Chondrocyte (in vitro differentiated cells): ENCODE measurements at places on chromosomes 7 and 10. TPM values are rescaled to one million over a fixed set of nuclear protein-coding genes. Genes with fewer than 3 reads are reported as not detected.

TRIL gene
- 0.92 to 1.7 TPM (median 0.92 TPM) in 3 replicates for total RNA-seq

SLC16A12 gene
- total RNA-seq: 2.6 to 5.2 TPM (median 2.8 TPM) in 3 replicates

MCM10 gene
- 2.2 to 13.9 TPM (median 3.7 TPM) in 3 replicates for total RNA-seq

KIAA1549 gene
- 4.7 to 9.2 TPM (median 8.5 TPM) in 3 replicates for total RNA-seq

FAM25A gene
- not detected in 3 replicates for total RNA-seq

HOXA7 gene
- not detected in 3 replicates for total RNA-seq

TAS2R3 gene
- total RNA-seq: 0.52 to 2.9 TPM in 2 of 3 replicates, not detected in the other

PALD1 gene
- 2.4 to 4.1 TPM (median 4.0 TPM) in 3 replicates for total RNA-seq

H2BK1 gene
- not detected in 3 replicates for total RNA-seq

SEMA3C gene
- total RNA-seq: 77.4 to 155 TPM (median 80.0 TPM) in 3 replicates

TMEM196 gene
- not detected in 3 replicates for total RNA-seq

DNAJC12 gene
- 4.5 to 10.2 TPM (median 5.0 TPM) in 3 replicates for total RNA-seq

PNLIPRP1 gene
- not detected in 3 replicates for total RNA-seq

- no peak for DNase-seq
These were observed 52.0 kb downstream of the KLRG2 start for GRCh38 chr7:139431459-139431858.

DNA sequence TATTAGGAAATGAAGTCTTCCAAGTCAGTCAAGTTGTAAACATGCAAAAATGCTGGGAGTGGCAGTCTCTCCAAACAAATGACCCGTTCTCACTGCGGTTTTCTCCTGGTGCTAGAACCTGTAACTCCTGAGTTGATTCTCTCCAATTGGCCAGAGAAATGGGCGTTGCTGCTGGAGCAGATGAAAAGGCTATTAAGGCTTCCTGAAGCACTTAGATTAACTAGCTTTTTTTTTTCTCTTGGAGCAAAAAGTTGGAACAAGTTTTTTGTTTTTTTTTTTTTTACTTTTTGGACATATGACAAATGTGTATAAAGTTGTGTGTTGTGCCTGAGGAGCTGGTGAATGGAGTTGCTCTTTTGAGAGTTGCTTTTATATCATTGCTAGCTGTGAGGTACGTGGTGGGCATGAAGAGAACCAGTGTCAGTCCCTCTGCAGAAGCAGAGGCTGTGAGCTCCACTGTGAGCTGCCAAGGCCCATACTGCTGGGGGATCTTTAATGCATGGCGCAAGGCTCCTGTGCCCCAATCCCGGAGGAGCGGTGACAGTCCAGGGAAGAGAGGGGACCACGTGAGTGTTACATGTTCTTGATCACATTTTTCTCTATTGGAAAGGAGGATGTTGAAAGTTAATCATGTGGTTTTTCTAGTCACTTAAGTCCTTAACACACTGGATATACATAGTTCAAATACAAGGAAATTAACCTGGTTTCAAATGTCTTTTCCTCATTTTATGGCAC is 393.6 kb upstream of the GALNT17 start:
- DNase-seq: no peak

GRCh38 chr10:119505588-119506315 is 36.8 kb downstream of the RGS10 start:
- DNase-seq: no peak

GRCh38 chr7:33072471-33072870 is 9.9 kb upstream of the NT5C3A start:
- no peak for DNase-seq

DNA sequence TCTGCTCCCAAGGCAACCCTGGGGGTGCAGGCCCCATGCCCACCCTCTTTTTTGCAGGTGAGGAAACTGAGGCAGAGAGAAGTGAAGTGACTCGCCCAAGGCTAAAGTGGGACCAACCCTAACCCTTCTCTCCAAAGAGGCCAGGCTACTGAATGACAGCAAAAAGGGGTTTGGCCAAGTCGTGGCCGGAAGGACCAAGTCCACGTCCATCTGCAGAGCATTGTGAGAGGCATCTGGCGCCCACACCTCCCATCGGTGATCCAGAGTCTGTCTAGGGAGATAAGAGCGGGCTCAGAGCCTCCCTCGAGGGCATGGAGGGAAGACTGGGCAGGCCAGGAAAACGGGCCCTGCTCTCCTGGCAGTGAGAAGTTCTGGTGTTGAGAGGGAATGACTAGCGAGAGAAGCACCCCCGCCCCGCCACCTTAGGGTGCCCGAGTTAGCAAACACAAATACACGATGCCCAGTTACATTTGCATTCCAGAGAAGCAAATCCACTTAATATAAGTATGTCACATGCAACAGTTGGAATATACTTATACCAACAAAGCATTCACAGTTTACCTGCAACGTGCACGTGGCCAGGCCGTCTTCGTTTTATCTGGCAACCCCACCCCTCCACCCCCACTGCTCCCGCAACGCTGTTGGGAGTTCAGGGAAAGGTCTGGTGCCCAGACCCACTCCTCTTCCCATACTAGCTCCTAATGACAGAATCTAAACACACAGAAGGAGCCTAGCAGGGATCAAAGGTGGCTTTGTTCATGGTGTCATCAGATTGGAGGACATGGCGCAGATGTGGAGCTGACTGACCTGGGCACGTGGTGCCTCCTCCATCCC is 124.9 kb downstream of the OAT start:
- DNase-seq: peak; percentile 72

DNA sequence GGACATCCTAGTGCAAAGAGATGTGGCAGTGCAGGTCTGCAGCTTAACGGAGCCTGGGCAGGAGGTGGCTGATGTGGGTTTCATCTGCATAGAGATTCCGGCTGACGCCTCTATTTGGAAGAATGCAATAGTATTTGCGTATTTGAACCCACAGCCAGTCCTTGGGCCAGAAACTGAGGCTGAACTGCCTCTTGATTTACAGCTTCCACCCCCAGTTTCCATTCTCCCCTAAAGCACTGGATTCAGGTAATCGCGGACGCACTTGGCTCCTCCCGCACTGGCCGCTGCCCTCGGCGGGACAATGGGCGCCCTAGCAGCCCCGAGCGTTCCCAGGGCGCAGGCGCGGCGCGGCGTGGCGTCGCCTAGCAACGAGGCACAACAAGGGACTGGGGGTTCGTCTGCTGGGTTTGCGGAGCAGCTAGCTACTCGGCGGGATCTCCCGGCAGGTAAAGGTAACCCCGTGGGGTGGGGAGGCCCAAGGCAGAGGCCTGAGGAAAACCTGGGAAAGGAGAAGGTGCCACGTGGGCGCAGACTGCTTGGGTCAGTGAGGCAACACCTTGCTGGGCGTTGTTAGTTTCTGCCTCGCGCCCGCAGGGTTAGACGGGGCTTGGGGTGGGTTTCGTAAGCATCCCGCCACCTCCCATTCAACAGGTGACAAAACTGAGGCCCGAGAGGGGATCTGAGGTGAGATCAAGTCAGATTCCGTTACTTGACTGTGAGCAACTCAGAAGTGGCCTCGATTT is at the start of gene ARMC3:
ARMC3 (plus strand) TSS at position 393 of the 743 bp plus-strand sequence. CDS start 3,944 bp downstream, outside the sequence.
- no peak for DNase-seq

GRCh38 chr10:73556855-73557254 is 34.3 kb downstream of the USP54 start:
- no peak for DNase-seq

GRCh38 chr10:124725171-124725631 is 19.0 kb downstream of the FAM53B start:
- DNase-seq: no peak

DNA sequence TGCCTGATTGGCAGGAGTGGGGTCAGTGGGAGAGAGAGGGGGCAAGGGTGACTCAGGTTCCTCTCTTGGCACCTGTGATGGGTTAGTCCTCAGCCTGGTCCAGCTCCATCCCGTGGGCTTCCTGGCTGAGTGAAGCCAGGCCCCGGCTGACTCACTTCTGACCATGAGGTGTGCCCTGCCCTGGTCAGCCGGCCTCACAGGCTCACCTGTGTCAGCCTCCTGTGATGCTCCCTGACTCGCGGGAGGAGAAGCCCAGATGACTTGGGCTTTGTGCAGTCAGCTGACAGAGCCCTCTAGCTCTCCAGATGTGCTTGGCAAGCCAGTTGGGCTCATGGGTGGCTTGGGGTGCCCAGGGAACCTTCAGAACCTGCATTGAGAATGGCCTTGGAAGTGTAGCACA is 16.0 kb upstream of the PPIF start:
- DNase-seq: no peak

- DNase-seq: peak; percentile 42
These were observed 13.5 kb downstream of the AQP1 start for GRCh38 chr7:30925117-30925516.

DNA sequence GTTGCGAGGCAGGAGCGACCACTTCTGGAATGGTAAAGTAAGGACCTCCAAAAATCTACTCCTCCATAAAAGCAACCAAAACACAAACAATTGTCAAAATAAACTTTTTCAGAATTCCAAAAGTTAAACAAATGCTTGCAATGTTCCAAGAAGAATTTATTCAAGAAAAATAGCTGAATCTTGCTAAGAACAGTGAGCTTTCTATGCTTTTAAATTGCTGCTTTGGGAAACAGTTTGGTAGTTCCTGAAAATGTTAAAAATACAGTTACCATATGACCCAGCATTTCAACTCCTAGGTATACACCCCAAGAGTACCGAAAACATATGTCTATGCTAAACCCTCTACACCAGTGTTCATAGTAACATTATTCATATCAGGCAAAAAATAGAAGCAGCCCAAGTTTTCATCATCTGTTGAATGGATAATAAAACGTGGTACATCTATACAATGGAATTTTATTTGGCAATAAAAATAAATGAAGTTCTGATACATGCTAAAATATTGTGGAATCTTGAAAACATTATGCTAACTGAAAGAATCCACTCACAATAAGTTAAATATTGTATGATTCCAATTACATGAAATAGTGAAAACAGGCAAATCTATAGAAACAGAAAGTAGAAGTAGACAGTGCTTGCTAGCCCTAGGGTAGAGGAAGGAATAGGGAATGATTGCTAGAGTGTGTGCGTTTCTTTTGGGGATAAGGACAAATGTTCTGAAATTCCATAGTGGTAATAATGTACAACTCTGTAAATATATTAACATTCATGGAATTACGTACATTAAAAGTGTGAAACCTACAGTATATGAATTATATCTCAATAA is 57.0 kb downstream of the LRRN3 start:
- DNase-seq: no peak

DNA sequence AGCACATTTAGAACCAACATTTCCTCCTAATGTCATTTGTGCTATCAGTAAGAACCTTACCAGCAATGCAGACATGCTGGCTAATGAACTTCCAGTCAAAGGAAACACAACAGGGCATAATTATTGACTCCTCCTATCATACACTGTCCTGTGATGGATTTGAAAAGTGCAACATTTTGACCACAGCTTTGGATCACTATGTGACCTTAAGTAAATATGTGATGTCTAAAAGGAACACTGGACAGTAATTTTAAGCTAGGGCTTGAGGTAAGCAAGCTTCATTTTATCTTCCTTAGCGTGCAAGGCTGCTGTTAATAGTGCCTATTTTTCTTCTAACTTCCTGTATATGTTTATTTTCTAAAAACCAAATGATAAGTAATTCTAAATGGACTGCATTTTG is 240.6 kb upstream of the HGF start:
- DNase-seq: no peak

DNA sequence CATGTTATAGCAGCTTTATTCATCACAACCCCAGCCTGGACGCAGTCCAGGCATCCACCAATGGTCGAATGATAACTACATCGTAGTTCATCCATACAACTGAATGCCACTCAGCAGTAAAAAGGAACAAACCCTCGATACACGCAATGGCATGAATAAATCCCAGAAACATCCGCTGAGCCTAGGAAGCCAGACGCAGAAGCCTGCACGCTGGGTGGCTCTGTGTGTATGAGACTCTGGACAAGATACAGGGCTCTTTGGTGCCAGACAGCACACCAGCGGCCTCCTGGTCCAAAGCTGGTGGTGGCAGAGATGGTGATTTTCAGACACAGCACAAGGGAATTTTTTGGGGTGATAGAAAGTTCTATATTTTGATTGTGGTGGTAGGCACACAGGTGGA is 10.0 kb upstream of the CRYGN start:
- no peak for DNase-seq

DNA sequence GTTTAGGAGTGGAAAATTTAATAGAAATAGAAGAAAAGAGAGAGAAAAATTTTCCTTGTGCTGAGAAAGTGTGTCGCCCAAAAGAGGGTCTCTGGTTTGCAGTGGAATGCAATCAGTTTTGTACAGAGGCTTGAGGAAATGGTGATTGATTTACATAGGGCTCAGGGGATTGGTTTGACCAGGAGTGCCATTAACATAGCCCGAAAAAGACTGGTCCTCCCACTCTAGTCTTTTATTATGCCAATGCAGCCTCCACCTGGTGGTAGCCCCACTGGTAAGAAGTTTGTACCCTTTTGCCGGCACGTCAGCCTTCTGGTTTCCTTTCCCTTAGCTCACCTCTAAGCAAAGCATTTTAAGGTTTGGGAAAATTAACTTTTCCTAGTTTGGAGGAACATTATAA is 885.3 kb downstream of the XPNPEP1 start:
- DNase-seq: no peak

GRCh38 chr10:89037096-89037495 is 46.5 kb downstream of the FAS start:
- DNase-seq: no peak

DNA sequence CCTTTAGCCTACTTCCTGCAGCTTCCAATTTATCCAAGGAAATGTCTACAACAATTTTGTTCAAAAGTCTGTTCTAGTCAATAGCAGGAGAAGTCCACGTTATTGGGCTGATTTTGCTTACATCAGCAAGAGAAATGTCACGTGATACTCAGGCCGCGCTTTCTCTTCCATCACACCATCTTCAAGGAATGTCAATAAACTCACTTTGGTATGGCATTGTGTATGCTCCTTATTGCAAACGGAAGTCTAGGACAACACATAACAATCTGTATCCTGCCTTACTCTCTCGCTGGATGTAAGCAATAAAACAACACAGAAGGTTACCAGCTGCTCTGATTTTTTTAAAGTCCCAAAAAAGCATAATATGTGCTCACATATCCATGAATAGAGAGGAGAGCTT is 17.1 kb upstream of the STK17A start:
- DNase-seq: no peak

DNA sequence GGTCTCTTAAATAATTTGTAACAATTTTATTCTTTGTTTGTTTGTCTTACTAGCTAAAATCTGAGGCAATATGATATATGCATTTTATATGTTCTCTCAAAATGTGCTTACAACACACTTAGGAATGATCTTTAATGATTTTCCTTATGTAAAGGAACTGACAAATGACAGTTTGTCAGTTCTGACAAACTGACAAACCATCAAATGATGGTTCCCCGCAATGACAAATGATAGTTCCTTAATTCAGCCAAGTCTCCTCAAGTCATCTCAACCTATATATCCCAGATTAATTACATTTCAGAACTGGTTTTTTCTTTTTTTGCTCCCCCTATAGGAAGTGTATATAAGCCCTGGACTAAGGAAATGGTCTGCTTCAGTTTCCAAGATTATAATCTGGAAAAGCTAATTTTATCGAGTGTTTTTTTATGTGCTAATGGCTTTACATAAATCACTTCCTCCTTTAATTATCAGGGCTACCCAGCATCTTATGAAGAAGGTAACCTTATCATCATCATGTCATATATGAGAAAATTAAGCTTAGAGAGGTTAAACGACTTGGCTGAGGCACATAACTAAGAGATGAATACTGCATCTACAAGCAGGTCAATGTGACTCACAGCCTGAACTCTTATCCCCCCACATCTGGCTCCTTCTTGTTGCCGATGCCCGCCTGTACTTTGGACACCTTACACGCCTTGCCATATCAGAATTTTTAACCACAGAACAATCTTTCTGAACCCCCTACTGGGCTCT is 75.1 kb downstream of the RELN start:
- DNase-seq: no peak

- no peak for DNase-seq
These were observed 340.0 kb upstream of the MEOX2 start for GRCh38 chr7:16026253-16027020.
